ENCODE measurements at places on chromosomes 12 and 14.

- DNase-seq: no peak
These were observed 4.0 kb downstream of the ATG101 start for GRCh38 chr12:52073531-52074381.

DNA sequence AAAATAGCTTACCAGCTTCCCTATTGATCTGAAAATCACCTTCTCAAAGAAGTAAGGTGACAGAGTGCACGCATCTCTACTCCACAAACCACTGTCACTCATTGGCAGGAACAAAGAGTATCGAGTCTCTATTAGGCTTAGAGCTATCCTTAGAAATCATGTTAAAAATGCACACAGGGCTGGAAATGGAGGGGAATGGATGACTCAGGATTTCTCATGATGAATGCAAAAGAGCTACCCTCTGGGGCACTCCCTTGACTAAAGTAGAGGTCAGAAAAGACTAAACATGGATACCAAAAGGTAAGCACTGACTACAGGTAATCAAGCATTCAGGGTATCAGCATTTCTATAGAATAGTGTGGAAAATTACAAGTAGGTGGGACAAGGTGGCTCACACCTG, 96.1 kb upstream of the ANO4 start:
- DNase-seq: no peak

- DNase-seq: no peak
These were observed 61.4 kb downstream of the VWF start for GRCh38 chr12:6062757-6063735.

DNA sequence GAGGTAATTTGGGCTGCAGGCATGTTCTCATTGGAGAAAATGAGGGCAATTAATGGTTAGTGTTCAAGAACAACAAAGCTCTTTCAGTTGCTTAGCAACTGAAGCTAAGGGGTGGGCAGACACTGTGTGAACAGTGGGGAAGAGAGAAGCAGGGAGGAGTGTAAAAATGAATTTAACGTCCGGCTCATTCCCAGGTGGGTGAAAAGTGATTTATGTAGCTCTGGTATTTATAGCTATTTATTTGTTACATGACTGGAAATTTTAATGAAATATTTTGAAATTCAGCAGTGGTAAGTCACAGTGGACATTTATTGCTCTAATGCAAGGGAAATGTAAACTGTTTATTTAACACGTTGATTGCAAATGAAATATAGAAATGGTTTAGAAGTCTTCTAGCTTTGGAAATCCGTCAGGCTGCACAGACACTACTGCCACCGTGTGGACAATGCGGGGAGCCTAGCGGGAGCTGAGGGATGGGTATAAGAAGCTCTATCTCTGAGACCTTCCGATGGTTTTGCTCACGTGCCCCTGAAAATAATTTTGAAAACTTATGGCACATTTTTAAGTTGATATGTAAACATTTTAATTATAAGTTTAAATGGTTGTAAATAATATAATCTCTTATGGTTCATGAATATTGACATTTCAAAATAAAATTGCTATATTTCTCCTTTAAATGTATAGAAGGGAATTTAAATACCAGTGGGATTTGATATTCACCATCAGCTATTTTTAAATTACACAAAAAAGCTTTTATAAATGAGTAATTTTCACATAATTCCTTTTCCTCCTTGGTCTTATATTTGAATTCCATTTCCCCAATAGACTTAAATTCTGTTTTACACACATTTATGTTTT, 54.4 kb downstream of the E2F7 start:
- DNase-seq: no peak

GRCh38 chr12:26519462-26519861, 313.5 kb downstream of the ITPR2 start:
- no peak for DNase-seq

GRCh38 chr14:95527387-95528002, 7.4 kb upstream of the GLRX5 start:
- DNase-seq: no peak

DNA sequence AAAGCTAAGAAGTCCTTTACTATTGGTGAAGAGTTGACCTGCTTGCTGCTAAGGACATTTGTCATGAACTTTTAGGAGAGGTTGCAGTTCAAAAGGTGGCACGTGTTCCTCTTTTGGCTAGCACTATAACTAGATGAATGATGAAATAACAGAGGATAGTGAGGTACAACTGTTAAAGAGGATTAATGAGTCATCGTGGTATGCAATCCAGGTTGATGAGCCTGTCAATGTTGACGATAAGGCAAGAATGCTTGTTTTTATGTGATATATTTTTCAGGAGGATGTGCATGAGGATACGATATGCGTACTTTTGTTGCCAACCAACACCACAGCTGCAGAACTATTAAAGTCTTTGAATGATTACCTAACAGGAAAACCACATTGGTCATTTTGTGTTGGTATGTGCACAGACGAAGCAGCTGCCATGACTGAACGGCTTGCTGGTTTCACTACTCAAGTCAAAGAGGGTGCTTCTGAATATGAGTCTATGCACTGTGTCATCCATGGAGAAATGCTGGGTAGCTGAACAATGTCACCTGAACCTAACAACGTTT, 10.6 kb downstream of the CEP128 start:
- peak; percentile 82 for DNase-seq

- DNase-seq: no peak
These were observed 204.3 kb downstream of the AEBP2 start for GRCh38 chr12:19643635-19644034.

DNA sequence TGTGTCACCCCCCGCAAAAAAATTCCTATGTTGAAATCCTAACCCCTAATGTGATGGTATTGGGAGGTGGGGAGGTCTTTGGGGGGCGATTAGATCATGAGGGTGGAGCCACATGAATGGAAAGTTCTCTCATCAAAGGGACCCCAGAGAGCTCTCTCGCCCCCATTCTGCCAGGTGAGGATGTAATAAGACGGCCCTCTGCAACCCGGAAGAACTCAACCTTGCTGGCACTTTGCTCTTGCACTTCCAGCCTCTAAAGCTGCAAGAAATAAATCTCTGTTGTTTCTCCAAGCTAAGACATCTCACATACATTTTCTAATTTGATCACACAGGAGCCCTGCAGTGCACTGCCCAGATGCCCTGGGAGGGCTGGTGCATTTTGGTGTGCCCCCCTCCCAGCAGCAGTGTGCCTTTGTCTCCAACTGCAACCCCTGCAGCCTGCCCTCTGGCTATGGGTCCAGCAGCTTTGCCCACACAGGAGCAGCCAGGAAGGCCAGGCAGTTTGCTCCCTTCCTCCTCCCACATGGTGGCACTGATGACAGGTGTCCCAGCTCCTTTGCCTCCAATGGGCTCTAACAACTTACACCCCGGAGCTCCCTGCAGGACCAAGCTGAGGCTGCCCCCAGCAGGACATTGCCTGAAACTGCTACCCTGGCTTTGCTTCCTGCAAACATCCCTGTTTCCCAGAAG, 59.3 kb downstream of the C14orf132 start:
- no peak for DNase-seq

DNA sequence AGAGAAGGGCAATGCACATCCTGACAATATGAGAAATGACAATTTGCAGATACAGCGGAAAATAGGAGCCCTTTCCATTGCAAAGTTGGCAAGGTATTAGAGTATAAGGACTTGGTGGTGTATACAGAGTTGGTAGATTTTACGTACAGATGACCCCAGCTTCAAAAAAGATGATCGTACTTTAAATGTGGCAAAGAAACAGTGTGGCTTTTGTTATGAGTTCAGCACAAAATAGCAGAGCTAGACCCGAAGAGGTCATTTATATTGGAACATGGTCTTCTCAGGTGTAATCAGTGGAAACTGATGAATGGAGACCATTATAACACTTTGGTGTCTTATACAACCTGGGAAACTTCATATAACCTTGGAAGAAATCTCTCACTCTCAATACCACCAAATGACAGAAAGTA, 2.3 kb downstream of the CLEC2B start:
- no peak for DNase-seq

DNA sequence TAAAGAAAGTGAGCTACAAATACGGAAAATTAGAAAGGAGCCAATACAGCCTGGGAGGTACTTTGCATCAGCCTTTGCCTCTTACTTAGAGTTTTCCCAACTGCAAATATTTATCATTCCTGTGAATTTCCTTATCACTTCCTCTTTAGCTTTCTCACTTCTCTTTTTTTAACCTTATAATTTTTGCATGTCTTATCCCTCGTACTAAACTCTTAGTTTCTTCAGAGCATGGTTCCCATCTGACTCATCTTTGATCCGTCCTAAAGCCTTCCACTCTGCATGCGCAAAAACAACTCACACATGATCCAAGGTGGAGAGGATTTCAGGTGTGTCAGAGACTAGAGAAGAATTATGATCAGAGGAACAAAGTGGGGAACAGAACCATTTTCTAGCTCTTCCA, 9.6 kb upstream of the SNAPC1 start:
- DNase-seq: no peak

DNA sequence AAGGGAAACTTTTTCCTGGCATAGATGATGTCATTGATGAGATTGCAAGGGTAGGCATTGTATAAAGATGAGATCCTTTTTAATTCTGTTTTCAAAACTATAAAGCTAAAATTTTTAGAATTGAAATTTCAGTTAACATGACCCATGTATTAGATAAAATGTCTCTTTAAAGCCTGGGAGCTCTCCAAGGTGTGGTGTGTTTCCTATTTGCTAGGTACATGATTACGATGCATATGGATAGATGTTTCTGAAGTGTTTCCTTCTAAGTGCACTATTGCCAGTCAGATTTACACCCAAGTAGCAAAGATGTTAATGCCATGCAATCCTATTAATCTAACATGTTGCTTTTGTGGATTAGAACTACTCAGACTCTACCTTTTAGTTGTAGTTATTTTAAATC, 834.7 kb downstream of the DIO2 start:
- no peak for DNase-seq

GRCh38 chr12:52525661-52526499, 5.7 kb upstream of the KRT5 start:
- no peak for DNase-seq

DNA sequence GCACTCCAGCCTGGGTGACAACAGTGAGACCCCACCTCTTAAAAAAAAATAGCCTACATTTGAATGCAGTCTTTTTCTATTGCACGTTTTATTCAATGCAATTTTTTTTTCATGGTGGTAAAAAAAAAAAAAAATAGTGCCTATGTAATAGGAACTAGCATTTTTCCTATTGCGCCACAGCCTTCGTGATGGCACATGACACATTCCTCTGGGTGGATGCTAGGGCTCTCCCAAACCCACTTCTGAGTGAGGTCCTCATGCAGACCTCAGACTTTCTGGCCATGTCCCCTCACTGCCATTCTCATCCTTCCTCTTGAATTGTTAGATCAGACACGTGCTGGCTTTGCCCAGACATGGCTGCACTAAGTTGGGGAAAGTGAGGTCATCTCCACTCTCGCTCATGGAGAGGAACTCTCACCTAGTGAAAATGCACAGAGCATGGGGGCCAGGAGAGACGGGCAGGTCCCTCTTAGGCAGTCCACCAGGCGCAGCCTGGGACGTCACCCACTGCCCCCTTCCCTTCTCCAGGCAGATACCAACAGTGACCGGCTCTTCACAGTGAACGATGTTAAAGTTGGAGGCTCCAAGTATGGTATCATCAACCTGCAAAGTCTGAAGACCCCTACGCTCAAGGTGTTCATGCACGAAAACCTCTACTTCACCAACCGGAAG, 19.2 kb downstream of the DCAF4 start:
- no peak for DNase-seq

DNA sequence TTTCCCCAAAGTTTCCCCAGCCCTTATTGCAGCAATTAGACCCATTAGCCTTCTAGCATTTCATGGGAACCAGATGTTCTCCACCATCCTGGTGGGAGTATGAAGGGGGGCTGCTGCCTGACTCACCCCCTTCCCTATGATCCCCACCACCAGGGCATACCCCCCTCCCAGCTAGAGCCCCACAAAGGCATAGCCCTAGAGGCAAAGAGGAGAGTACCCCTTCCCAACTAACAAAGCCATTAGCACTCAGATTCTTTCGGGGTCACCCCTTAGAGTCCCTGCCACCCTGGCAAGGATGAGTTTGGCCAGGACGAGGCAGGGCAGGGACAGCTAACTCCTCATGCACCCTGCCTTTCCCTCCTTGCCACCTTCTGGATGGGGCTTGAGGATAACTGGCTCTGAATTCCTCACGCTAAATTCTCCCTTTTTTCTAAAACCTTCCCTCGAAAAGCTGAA, 9.2 kb downstream of the RARG start:
- DNase-seq: no peak

DNA sequence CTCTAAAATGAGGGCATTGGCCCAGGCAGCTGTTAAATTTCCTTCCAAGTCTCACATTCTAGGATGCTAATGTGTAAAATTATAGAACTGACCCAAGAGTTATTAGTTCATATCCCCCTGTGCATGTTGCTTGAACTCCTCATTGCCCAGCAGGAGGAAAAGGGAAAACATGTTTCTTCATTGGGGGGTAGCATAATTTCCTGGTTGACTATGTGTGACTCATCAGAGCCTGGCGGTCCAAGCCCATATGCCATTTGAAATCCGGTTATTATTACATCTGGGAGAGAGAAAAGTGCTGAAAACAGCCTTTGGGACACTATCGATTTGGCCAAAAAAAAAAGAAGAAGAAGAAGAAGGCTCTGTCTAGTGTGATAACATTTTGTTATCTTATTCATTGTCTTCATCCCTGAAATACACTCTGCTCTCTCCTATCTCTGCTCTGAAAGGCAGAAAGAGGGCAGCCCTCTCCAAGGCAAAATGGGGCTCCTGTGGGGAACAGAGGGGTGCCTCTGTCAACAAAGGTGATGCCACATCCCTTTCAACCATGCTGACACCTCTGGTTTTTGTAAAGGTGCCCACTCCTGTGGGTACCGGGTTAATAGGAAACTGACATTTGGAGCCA, 114.2 kb downstream of the DAD1 start:
- no peak for DNase-seq

DNA sequence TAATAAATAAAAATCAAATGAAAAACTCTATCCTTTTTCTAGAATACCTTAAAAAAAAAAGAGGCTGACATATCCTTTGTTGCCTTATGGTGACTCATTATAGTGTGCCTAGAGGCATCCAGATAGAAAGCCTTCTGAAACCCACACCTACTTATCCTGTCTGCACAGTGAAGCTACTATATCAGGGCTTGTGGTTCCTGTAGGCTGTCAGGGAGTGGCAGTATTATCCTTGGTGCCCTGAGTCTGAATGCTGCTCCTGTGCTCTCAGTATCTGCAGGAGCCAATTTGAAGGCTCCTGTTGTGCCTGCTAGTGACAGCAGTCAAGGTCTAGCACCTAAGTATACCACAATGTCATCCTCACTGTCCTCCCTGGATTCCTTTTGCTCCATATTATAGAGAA, 168.4 kb upstream of the AVPR1A start:
- peak; percentile 66 for DNase-seq

DNA sequence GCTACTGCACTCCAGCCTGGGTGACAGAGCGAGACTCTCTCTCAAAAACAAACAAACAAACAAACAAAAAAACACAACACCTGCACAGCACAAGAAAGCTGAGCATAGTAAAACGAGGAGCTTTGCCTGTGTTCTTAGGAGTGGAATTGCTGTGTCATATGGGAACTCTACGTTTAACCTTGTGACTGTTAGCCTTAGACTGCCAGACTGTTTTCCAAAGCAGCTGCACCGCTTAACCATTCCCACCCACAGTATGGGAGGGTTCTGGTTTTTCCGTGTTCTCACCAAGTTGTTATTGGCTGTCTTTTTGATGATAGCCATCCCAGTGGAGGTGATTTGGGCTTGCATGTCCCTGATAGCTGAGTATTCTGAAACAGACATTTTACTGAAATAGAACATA, 9.2 kb downstream of the WNT5B start:
- DNase-seq: no peak

GRCh38 chr12:63021116-63021515, 86.2 kb upstream of the PPM1H start:
- no peak for DNase-seq

All from epithelial cell of prostate (primary cell).